AG09309 (cell line): ENCODE measurements at places on chromosomes 16 and 17.

DNA sequence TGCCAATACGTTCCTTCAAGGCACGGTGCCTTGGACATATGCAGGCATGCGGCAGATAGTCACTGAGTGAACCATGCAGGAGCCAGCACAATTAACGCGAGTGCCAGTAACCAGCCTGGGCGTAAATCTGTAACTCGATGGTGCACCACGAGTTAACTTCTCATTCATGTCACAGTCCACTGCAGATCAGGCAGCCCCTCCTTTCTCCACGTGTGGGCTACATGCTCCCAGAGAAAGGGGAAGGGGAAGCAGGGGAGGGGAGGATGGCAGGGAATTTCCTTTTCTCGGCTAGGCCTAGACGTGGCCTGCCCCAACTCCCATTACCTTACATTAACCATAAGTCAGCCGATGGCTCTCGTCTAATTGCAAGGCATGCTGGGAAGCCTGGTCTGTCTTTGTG, 287.9 kb downstream of the CPPED1 start:
- no peak for DNase-seq

GRCh38 chr17:57551321-57552079, 193.6 kb downstream of the CCDC182 start:
- no peak for DNase-seq

DNA sequence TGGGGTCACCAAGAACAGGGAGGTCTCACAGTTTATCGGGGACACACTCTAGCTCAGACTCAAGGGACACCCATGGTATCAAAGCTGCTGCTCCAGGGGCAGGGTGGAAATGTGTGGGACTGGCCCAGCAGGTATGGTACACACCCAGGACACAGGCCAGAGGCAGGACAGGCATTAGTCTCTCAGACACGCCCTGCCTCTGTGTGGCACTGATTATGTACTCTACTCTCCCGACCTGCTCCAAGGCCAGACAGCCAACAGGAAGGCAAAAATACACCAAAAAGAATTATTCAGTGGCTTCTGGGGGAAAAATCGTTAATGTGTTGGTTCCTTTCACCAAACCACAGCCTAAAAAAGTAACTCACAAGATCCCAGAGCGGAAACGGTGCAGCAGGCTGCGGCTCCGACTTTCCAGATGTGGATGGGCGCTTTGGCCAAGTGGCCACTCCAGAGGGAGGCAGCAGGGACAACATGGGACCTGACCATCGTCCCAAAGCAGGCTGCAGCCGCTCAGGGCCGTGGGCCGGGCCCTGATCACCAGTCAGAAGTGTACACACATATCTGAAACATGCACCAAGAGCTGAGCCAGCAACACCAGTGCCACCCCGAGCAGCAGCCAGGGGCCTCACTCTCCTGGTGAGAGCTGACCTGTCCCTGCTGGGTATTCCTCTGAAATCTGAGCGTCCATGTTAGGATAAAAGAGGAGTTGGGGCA, 1.0 kb upstream of the SIRT7 start:
- DNase-seq: no peak

- DNase-seq: no peak
These were observed 8.3 kb upstream of the PYDC1 start for GRCh38 chr16:31225193-31225592.

GRCh38 chr17:3885970-3886369, 6.9 kb downstream of the CAMKK1 start:
- no peak for DNase-seq

DNA sequence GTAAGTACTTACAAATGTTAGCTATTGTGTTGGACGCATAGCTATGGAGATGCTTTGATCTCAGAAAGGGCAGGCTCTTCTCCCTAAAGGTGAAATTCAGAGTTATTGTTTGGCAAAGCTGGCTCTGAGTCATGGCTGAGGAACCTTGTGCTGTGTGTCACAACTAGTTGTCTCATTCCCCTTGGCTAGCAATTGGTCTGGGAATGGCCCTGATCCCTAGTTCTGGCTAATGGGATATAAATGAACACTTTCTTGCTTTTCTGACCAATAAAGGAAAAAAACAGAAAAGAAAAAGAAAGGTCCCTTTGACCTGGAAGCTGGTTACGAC, 210.6 kb downstream of the MAP2K4 start:
- DNase-seq: no peak

- DNase-seq: no peak
These were observed at the start of gene MCRIP2 for GRCh38 chr16:641326-642188. Gene MCRIP2 (plus strand): TSS chr16:641828. CDS start chr16:641992, 164 bp downstream.

DNA sequence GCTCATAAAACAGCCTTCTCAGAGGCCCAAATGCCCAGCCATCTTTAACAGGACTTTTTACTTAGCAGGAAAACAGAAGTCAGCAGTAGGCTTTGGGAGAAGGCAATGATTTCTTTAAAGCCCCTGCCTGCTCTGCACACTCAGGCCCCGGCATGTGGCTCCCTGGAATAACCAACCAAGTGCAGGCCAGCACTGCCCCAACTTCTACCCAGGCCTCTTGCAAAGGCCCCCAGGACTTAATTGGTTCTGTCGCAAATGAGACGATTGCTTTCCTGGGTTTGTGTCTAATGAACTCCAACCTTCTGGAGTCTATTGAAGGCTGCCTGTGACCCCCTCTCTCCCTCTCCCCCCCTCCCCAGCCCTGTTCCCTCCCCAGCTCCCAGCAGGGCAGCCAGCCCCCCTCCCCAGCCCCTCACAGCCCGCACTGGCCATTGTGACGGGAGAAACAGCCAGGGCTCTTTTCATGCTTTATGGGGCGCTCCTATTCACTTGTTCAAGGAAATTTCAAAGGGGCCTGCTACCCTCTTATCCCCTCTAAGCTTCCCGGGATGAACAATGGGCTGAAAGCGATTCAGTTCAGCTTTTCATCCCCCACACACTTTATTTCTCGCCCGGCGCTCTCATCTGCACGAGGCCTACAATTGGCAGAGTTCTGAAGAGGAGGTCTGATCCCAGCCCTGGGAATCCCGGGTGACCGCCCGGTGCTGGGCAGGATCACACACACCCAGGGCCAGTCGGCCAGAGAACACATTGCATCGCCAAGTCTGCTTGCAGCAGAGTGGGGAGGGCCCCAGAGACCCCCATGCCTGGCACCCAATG, 15.5 kb downstream of the AXIN2 start:
- no peak for DNase-seq

DNA sequence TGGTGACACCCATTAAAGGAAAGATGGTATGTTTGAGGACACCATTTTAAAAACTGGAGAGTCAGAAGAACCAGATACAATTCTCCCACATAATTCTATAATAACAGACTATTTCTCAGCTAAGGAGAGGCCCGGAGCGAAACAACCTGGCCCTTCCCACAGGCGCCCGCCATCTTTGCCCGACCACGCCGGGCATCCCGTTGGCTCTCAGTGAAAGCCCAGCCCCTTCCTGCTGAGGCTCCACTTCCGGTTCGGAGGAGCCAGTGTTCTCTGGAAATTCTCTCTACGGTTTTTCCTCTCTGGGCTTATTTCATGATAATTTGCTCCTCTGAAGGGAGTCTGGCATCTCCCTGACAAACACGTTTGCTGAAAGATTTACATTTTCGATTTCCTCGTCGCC, 175.7 kb downstream of the AXIN2 start:
- DNase-seq: no peak

GRCh38 chr16:81730090-81731051, 48.7 kb upstream of the PLCG2 start:
- DNase-seq: no peak

GRCh38 chr17:65163990-65164495, 26.9 kb downstream of the RGS9 start:
- DNase-seq: no peak
